ENCODE measurements at places on chromosomes 1 and 21. TPM values are rescaled to one million over a fixed set of nuclear protein-coding genes. Genes with fewer than 3 reads are reported as not detected.

Gene MEX3A
- total RNA-seq: 0.76 TPM

Gene SPRR1B
- not detected for total RNA-seq

Gene TSSK3
- total RNA-seq: 0.18 TPM

Gene TENT5C
- 0.14 TPM for total RNA-seq

Gene NHLH1
- 0.33 TPM for total RNA-seq

Gene FAM163A
- not detected for total RNA-seq

Gene USP25
- total RNA-seq: 11.6 TPM

Gene RIMS3
- 1.3 TPM for total RNA-seq

Gene UBE2U
- not detected for total RNA-seq

Gene ETNK2
- 25.4 TPM for total RNA-seq

Gene NBPF10
- 1.4 TPM for total RNA-seq

Gene CYP2J2
- 0.12 TPM for total RNA-seq

Gene SLC45A1
- total RNA-seq: 11.2 TPM

Gene PHACTR4
- total RNA-seq: 29.5 TPM

Gene CELA3A
- not detected for total RNA-seq
